Activated CD4-positive, alpha-beta T cell treated with anti-CD3 and anti-CD28 coated beads, Interleukin-2, amount 50 U/mL, for 16 hours (primary cell): ENCODE measurements at places on chromosomes 4 and X.

GRCh38 chrX:10534611-10535010, 85.8 kb downstream of the MID1 start:
- DNase-seq, result no peak

- DNase-seq, result no peak
Measured at GRCh38 chr4:1247864-1248244, 1.1 kb downstream of the CTBP1 start.

DNA sequence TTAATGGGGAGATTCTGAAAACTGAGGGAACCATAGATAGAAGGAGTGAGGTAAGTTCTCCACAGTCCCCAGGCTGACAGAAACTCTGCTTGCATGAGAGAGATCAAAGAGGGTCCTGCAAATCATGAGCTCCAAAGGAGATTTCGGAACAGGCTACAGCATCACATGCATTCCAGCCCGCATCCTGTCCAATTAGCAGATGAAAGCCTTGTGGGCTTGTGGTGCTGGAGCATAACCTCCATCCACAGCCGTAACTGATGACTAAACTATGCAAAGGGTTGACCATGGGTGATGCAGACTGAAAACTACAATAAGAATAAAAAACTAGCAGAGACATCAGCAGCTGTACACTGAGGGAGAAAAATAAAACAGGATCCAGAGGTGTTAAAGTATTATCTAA, 654.5 kb downstream of the TLL1 start:
- no peak for DNase-seq

DNA sequence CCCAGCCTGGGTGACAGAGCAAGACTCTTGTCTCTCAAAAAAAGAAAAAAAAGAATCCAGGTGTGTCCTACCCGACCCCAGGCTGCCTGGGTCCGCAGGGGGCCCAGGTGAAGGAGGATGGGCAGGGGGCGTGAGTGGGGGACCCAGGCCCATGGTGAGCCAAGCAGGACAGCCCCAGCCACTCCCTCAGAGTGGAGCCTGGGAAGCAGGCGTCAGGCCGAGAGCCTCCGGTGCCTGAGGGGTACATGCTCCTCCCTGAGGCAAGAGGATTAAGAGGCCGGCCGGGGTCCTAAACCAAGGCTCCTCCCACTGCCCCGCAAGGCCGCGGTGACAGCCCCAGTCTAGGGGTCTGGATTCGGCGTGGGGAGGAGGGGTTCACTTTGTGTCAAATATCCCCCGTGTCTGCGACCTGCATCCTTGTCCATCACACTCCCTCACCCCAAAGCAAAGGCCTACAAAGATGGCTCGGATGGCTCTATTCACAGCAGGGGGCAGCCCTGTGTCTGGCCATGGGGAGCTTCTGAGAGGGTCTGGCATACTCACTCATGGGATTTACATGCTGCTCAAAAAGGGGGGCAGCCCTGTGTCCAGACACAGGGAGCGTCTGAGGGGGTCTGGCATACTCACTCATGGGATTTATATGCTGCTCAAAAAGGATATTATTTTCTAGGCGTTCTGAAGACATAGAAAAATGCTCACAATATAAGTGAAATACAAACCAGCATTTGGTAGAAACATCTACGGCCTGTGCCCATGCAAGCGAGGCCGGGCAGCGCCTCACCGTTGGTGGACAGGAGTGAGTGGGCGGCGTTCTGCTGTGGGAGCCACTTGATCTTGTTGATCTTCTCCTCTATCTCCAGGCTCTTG, 94.6 kb downstream of the PPP2R2C start:
- DNase-seq, result no peak

DNA sequence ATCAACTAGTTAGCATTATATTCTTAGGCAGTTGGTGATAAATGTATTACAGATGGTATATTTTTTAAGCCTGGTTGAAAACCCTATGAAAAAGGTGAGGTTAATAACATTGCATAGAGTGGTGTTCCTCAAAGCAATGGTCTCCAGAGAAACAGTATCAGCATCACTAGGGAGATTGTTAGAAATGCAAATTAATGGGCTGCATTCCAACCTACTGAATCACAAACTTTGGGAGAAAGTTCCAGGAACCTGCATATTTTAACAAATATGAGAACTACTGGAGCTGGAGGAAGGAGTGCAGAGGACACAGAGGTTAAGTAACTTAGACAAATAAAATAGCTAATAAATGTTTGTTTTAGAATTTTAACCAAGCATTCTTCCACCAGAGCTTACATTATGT, 166.9 kb upstream of the PCDH10 start:
- DNase-seq, result no peak

DNA sequence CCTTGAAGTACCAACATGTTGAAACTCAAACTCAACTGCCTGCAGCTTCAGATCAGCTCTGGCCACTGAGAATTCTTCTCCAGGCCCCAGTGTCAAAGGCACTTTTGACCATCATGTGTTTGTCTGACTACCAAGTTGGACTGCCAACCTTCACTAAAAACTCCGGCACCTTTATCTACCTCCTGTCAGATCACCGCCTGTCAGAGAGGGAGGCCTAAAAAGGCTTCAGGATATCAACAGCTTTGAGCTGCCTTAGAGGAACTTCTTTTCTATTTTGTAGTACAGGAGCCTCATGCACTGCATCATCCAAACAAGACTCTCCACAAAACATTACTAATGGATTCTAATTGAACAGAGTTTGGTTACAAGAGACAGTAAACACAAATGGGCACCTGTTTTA, 2.8 kb downstream of the ACSL1 start:
- no peak for DNase-seq

GRCh38 chrX:48025561-48025960, 18.8 kb downstream of the SPACA5 start:
- peak; percentile 48 for DNase-seq

GRCh38 chrX:153870791-153871360, 15.1 kb downstream of the L1CAM start:
- no peak for DNase-seq

DNA sequence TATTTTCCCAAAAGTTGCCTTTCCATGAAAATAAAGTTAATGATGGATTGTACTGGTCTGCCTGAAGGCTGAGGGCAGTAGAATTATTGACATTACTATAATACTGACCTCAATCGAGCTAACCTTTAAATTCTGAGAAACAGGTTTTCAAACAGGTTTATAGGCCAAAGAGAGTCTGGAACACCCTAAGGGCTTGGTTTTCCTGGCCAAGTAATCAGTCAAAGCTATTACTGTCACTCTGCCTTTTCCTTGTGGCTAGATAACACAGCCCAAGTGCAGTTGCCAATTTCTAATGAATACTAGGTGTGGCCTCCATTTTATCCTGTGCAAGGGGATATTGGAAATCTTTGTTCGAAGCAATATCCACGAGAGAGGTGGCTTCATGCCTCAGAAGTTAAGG, 75.2 kb downstream of the INTS12 start:
- no peak for DNase-seq

DNA sequence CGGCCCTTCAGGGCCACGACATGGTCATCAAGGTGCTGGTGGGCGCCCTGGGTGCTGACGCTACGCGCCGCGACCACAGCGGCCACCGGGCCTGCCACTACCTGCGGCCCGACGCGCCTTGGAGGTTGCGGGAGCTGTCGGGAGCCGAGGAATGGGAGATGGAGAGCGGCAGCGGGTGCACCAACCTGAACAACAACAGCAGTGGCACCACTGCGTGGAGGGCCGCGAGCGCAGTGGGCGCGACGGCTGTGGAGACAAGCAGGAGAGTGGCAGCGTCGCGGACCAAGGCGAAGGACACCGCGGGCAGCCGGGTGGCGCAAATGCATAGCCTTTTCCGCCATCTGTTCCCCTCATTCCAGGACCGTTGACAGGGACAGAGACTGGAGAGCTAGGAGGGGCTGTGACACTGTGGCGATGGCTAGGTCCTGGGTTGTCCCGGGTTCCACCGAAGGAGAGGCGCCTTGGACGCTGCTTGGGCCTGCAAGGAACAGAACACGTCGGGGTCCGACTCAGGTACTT, 919 bp downstream of the SOWAHD start:
- no peak for DNase-seq

GRCh38 chr4:23260511-23260910, 567.8 kb downstream of the GBA3 start:
- DNase-seq, result no peak

DNA sequence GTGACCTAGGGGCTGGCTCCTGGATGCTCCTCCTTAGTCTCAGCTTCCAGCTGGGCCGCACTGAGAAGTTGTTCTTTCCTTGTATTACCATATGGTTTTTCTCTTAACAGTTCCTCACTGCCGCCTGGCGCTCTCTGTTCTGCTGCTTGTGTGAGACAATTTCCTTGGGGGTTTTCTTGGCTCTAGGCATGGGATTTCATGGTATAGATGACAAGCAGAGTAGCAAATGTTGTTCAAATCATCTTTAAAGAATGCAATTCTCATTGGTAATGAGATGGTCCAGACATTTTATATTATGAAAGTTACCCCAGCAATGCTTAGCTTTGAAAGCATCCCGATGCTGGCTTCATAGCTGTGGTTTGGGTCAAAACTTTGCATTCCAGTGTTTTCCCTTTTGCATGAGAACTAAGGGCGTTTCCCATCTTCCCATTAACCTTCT, 37.6 kb downstream of the SEPTIN11 start:
- DNase-seq, result no peak

- DNase-seq, result no peak
Measured at GRCh38 chr4:77360451-77360850, 203.4 kb downstream of the CCNG2 start.

- DNase-seq, result no peak
Measured at GRCh38 chr4:2253160-2254084, 8.5 kb downstream of the MXD4 start.
